ENCODE measurements at places on chromosomes 3 and 15. TPM values are rescaled to one million over a fixed set of nuclear protein-coding genes. Genes with fewer than 3 reads are reported as not detected.

DNA sequence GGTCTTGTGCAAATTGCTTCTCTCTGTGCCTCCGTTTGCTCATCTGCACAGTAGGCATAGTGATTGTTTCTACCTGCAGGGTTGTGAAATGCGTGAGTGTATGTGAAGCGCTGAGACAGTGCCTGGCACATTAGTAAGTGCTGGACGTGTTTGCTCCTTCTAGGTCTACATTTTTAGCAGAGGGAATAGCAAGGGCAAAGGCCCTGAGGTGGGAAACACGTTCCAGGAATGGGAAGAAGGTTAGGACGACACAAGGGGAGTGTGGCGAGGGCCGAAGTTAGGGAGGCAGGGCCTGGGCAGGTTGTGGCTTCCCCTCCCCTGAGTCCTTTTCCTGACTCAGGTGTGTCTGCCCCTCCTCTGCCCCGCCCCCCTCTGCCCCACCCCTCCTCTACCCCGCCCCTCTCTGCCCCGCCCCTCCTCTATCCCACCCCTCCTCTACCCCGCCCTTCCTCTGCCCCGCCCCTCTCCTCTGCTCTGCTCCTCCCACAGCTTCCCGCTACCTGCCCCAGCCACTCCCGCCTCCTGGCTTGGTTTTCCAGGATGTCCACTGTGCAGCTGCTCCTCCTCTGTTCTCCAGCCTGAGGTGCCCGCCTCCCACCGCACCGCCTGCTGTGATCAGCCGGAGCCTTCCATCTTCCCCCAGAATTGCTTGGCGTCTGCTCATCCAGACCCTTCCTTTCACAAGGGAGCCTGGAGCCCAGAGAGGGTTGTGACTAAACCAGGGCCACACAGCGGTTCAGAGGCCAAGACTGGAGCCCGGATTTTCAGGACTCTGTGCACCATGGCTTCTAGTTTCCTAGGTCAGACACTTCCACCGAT is 31.1 kb upstream of the SMAD6 start:
- no peak overlapping the region for H3K27ac ChIP-seq
- no peaks in the 10 kb centered on the region for H3K36me3 ChIP-seq
- DNase-seq, result peak; percentile 60
- no peak overlapping the region for H3K4me3 ChIP-seq
- H3K4me1 ChIP-seq, result no peaks in the 10 kb centered on the region

DNA sequence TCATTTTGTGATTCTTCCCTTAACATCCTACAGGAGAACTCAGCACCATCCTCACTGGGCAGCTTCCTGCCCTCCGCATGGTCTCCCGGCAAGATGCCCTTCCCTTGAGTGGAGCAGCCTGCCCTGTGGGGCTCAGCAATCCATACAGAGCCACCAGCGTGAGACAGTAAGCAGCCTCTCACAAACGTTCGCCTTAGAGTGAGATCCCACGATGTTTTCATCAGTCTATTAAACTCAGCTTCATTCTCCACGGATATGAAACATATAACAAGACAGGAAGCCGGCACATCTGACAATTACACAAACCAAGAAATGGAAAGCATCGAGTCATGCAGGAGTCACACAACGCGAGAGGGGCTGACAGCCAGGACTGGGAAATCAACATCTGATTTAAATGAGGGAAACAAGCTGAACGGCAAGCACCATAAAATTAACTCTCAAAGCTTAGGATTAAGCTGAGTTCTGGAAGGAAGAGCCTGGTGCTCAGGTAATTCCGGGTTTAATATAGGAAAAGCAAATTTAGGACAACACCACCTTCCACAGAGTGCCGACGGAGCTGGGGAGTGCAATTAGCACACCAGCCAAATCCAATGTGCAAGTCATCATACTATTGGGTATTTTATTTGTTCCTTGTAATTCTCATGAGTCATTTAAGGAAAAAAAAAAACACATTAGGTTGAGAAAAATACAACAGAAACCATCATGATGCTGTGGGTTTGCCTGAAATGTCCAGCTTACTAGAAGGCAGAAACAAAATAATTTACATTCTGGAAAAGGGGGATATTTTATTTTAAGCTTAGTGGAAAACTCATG is 272.0 kb downstream of the OCA2 start:
- DNase-seq, result no peak
- no peak overlapping the region for H3K4me3 ChIP-seq
- H3K27me3 ChIP-seq, result no peaks in the 10 kb centered on the region
- H3K27ac ChIP-seq, result no peak overlapping the region
- H3K4me1 ChIP-seq, result no peaks in the 10 kb centered on the region
- H3K36me3 ChIP-seq, result no peaks in the 10 kb centered on the region

GRCh38 chr3:131630097-131630496 is 127.3 kb upstream of the MRPL3 start:
- no peaks in the 10 kb centered on the region for H3K4me1 ChIP-seq
- no peak overlapping the region for H3K4me3 ChIP-seq
- H3K36me3 ChIP-seq, result no peaks in the 10 kb centered on the region

DNA sequence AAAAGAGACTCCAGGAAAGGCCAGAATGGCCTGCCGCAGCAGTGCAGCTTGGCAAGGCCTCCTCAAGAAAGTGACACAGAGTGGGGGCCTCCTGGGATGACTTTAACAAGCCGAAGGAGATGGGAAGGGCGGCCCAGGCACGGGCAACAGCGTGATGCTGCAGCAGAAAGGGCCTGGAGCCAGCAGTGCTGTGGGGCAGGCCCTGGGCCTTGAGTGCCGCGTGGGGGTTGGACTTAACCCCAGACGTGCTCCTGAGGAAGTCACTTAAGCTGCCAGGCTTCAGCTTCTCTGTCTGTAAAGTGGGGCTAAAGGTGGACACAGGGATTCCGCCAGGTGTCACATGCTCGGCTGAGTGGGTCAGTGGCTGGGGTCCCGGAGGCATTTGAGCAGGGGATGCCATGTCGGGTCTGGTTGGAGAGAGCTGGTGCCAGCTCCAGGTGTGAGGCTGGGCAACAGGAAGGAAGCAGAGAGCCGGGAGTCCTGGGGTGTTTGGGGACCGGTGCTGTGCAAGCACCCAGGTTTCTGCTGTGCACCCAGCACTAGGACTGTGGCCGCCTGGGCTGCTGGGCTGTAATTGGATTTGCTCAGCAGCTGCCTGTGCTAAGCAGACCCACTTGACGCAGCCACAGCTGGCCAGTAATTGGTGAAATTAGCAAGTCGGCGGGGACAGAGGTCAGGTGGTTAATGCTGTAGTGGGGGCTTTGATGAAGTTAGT is 7.8 kb downstream of the DNAJB8 start:
- no peak overlapping the region for H3K27ac ChIP-seq
- H3K27me3 ChIP-seq, result no peaks in the 10 kb centered on the region
- peak; percentile 32 for DNase-seq
- H3K36me3 ChIP-seq, result no peaks in the 10 kb centered on the region
- H3K4me1 ChIP-seq, result no peaks in the 10 kb centered on the region

DNA sequence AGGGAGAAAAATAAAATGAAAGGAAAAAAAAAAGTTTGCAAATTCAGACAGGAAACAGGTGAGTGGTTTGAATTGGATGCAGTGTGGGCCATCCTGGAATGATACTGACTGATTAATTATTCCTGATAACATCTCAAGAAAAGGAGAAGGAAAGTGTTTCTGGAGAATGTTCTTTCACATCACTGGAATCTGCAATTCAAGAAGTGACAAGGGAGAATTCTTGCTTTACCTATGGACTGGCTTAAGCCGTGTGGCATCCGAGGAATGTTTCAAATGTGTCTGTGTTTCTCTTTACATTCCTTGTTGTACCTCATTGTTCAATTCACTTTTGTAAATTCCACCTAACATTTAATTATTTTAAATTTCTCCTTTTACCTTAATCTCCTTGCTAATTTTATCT is 465.0 kb downstream of the EPHB1 start:
- H3K4me1 ChIP-seq, result no peaks in the 10 kb centered on the region
- H3K27ac ChIP-seq, result no peak overlapping the region
- H3K4me3 ChIP-seq, result no peak overlapping the region
- no peaks in the 10 kb centered on the region for H3K27me3 ChIP-seq
- no peaks in the 10 kb centered on the region for H3K36me3 ChIP-seq

- H3K4me1 ChIP-seq, result no peaks in the 10 kb centered on the region
- no peak for DNase-seq
- H3K27ac ChIP-seq, result no peak overlapping the region
- no peaks in the 10 kb centered on the region for H3K27me3 ChIP-seq
These were observed 48.1 kb upstream of the XXYLT1 start for GRCh38 chr3:195319060-195319459.

GRCh38 chr3:40891186-40891585 is 308.1 kb upstream of the CTNNB1 start:
- H3K27ac ChIP-seq, result no peak overlapping the region
- no peaks in the 10 kb centered on the region for H3K27me3 ChIP-seq
- no peaks in the 10 kb centered on the region for H3K36me3 ChIP-seq
- DNase-seq, result no peak
- H3K4me1 ChIP-seq, result no peaks in the 10 kb centered on the region

GRCh38 chr15:85620690-85621049 is 174.1 kb downstream of the KLHL25 start:
- peak overlapping the region; percentile 86 for H3K27ac ChIP-seq

DNA sequence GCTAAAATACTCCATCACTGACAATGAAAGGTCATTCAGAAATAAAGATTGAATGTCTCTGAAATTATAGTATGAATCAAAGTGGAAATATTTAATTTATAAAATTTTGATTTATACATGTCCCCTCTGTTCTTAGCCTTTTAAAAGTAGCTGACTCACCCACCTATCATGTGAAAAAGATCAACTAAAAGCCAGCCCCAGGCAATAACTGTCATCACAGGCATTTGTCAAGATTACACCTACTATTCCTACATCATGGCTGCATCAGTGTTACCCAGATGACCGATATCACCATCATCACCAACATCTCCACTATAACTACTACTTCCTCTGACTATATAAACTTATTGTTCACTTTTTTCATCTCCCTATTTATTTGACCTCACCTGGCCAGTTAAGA is 14.3 kb upstream of the PIK3R4 start:
- H3K27me3 ChIP-seq, result no peaks in the 10 kb centered on the region
- H3K4me3 ChIP-seq, result no peak overlapping the region
- no peaks in the 10 kb centered on the region for H3K36me3 ChIP-seq
- H3K4me1 ChIP-seq, result no peaks in the 10 kb centered on the region
- no peak overlapping the region for H3K27ac ChIP-seq

DNA sequence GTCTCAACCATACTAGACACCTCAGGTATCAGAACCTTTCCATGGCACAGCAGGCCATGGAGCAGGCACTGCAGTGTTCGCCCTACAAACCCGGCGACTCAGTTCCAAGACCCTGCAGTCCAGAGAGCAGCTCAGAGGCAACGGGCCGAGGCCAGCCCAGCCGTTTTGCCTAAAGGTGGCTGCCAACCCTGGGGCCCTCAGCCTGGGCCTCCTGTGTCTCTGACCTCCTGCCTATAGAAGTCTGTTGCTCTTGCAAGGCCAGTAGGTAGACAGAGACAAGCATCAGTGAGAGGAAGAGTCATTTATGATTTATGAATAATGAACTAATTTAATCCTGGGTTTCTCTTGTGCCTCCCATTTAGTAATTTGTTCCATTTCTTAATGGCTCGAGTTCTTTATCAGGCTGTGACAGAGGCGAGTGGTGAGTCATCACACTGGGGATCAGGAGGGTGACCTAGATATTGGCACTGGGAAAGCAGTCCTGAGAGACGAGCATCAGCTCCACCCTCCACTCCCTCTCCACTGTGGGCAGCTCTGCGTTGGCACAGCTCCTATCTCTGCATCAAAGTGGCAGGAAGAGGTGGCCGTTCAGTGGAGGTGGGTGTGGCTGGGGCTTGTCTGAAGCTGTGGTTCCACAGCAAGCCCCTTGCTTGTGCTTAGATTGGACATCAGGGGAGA is 79.8 kb downstream of the ABHD5 start:
- peak overlapping the region; percentile 52 for H3K27ac ChIP-seq
- no peaks in the 10 kb centered on the region for H3K36me3 ChIP-seq
- no peaks in the 10 kb centered on the region for H3K27me3 ChIP-seq
- DNase-seq, result peak; percentile 79
- peaks cover 21% of the 10 kb centered on the region for H3K4me1 ChIP-seq

DNA sequence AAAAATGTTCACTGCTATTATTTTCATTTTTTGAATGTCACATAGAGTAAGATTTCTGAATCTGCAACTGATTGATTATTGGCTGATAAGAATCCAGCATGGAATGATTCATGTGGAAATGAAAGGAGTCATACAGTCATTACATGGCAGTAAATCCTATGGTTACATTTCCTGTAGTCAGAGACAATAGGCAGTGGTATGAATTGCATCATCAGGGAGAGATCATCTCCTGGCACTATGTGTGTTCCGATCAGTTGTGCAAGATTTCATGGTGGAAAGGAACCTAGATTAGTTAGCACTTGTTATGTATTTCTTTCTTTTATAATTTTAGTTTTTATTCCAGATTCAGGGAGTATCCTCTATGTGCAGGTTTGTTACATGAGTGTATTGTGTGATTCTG is 38.8 kb downstream of the SLC12A1 start:
- no peaks in the 10 kb centered on the region for H3K36me3 ChIP-seq
- H3K4me3 ChIP-seq, result no peak overlapping the region
- no peaks in the 10 kb centered on the region for H3K27me3 ChIP-seq
- H3K4me1 ChIP-seq, result no peaks in the 10 kb centered on the region

DNA sequence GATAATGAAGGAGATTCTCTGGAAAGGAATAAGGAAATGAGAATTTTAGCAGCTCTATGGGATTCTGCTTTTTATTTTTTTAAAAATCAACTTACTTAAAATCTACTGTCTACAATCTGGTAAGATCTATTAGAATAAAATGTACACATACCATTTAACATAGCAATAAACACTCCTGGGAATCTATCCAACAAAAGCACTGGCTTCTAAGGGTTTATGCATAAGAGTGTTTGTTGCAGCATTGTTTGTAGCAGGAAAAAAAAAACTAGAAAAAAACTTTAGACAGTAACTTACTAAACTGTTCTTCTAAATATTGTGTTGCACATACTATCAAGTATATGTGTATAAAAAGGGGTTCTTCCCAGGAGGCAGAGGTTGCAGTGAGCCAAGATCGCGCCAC is 15.7 kb upstream of the RBP1 start:
- no peaks in the 10 kb centered on the region for H3K4me1 ChIP-seq
- no peaks in the 10 kb centered on the region for H3K36me3 ChIP-seq
- H3K27ac ChIP-seq, result no peak overlapping the region
- DNase-seq, result no peak

DNA sequence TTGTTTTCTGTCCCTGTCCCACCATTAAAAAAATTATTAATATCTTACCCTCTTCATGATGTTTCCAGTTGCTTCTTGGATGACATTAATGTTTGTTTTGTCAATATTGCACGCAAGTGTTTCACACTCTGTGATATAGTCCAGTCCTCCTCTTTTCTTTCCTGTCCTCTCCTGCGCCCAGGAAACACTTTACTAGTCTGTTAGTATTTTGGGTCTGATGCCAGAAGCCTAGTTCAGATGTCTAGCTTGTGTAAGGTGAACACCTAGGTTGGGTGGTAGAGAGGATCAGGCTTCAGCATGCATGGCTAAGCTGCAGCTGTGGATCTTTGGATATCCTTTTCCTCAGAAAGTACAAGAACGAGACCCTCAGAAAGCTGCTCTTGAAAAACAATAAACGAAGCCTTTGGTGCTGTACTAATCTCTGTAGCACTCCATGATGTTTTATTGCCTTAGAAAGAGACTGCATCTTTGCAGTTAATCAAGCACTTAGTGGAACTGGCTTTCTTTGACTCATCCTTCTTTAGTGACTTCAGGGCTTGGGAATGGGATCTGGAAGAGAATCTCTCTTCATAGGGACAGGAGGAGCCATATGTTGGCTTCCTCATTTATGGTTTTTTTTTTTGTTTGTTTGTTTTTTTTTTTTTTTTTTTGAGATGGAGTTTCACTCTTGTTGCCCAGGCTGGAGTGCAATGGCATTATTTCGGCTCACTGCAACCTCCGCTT is 253.4 kb downstream of the LPP start:
- H3K27me3 ChIP-seq, result no peaks in the 10 kb centered on the region
- no peaks in the 10 kb centered on the region for H3K4me1 ChIP-seq
- no peak for DNase-seq
- H3K4me3 ChIP-seq, result no peak overlapping the region

CFAP161 gene
- 19.7 TPM for polyA plus RNA-seq

TEX55 gene
- polyA plus RNA-seq, result 176 TPM

CORO2B gene
- 4.3 TPM for polyA plus RNA-seq

FGF7 gene
- 1.6 TPM for polyA plus RNA-seq

GHSR gene
- 0.63 TPM for polyA plus RNA-seq

IL17RD gene
- polyA plus RNA-seq, result 27.9 TPM

SLC49A4 gene
- polyA plus RNA-seq, result 12.4 TPM

RBP2 gene
- not detected for polyA plus RNA-seq

All from testis (tissue), 5 donors.